ENCODE measurements at places on chromosomes 16 and 17. TPM values are rescaled to one million over a fixed set of nuclear protein-coding genes. Genes with fewer than 3 reads are reported as not detected.
A peak's percentile ranks its signal among the peaks of the same experiment; 100 is the strongest.

The PRKCB gene
- total RNA-seq: 29.0 TPM

The SALL1 gene
- total RNA-seq: 1.5 TPM

DNA sequence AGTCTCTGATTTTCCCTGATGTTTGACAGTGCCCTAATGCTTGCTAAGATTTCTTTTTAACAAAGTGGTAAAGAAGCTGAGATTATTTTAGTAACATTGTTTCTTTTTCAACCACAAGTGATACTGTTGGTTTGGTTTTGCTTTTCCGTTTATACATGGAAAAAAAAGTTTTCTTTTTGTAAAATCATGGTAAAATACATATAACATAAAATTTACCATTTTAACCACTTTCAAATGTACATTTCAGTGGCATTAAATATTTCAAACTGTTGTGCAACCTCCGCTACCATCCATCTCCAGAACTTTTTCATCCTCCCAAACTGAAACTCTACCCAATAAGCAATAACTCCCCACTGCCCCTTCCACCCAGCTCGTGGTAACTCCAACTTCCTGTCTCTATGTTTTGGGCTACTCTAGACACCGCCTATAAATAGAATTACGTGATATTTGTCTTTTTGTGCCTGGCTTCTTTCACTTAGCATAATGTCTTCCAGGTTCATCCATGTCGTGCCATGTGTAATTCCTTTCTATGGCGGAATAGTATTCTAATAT is 4.6 kb downstream of the CIITA start:
- DNase-seq: no peak

GRCh38 chr16:50676684-50677225 is 4.4 kb downstream of the SNX20 start:
- DNase-seq: no peak

DNA sequence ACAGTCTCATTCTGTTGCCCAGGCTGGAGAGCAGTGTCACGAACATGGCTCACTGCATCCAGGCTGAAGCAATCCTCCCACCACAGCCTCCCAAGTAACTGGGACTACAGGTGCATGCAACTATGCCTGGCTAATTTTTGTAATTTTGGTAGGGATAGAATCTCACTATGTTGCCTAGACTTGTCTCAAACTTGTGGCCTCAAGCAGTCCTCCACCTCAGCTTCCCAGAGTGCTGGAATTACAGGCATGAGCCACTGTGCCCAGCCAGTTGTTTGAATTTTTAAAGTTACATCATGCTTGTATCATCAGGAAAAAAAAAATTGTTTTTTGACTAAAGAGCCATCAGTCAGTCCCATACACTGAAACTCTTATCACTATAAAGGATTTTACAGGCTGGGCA is 17.1 kb upstream of the VPS4A start:
- no peak for DNase-seq

DNA sequence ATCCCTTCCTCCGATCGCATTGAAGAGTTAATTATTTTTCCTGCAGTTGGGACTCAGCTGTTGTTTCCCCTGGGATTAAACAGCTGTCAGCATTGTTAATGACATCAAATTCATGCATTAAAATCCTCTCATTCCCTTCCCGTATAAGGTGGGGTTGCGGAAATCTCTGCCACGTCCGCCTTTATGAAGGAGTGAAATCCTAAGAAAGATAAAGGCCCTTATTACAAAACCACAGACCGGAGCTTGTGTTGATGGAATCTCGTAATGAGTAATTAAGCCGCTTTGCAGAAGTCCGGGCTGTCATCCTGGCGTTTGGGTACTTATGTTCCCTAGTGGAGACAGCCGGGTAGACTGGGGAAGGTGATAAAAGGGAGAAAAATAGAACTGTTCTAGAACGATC is 627.6 kb downstream of the MAF start:
- DNase-seq: no peak

DNA sequence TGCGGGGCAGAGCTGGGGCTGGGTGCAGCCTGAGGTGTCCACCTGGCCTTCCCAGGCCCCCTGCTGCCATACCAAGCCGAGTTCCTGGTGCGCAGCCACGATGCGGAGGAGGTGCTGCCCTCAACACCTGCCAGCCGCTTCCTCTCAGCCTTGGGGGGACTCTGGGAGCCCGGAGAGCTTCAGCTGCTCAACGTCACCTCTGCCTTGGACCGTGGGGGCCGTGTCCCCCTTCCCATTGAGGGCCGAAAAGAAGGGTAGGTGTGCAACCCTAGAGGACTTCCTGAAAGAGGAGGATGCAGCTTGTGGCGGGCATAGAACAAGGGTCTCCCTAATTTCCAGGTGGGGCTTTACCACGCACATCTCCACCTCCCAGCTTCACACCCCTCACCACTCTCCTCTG is 2.5 kb downstream of the SGCA start:
- peak; percentile 15 for DNase-seq

DNA sequence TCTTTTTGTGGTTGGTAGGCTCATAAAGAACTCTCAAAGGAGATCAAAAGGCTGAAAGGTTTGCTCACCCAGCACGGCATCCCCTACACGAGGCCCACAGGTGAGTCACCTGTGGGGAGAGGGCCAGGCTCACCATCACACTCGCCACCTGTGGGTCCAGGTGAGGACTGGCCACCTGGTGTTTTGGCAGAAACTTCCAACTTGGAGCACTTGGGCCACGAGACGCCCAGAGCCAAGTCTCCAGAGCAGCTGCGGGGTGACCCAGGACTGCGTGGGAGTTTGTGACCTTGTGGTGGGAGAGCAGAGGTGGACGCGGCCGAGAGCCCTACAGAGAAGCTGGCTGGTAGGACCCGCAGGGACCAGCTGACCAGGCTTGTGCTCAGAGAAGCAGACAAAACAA is 11.1 kb downstream of the GNPTG start:
- DNase-seq: no peak

- no peak for DNase-seq
Measured at GRCh38 chr16:88064889-88065746, 113.9 kb downstream of the BANP start.

DNA sequence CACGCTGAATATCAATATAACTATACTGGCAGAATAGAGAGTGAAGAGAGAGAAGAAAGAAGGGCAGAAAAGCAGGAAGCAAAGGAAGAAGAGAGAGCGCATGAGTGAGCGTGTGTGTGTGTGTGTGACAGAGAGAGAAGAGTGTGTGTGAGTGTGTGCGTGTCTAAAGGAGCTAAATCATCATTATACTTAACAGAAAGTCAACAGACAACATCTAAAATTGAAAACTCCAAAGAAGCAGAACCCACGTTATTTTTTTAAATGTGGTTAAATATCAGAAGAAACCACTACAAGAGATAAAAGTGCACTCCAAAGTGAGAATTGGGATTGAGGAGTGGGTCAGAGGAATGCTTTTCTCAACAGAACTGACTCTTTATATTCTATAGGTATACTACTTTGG is 77.2 kb downstream of the BRIP1 start:
- DNase-seq: no peak

Data from mucosa of descending colon (tissue), 3 donors.